Transverse colon (tissue), 4 donors: ENCODE measurements at places on chromosomes 1 and 21. TPM values are rescaled to one million over a fixed set of nuclear protein-coding genes. Genes with fewer than 3 reads are reported as not detected.

- peak; percentile 41 for DNase-seq
These were observed 8.9 kb upstream of the LEFTY1 start for GRCh38 chr1:225897595-225898514.

- DNase-seq: no peak
These were observed 55.7 kb downstream of the PSMG1 start for GRCh38 chr21:39127506-39127905.

DNA sequence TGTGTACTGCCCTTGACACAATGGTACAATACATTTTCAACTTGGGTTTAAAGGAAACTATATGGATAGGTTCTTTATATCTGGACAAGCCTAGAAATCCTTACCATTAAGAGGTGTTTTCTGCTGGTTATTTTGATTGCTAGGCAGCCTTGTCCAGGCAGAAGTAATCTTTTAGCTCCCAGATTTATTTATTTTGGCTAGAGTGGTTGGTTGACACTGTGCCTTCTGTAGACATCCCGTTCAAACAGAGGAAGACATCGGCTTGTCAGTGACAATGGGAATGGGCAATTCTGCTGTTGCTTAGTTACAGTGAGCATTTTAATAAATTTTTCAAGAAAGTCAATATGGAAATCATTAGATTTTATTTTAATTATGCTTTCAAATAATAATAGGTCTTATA, 138.8 kb downstream of the VPS13D start:
- no peak for DNase-seq

DNA sequence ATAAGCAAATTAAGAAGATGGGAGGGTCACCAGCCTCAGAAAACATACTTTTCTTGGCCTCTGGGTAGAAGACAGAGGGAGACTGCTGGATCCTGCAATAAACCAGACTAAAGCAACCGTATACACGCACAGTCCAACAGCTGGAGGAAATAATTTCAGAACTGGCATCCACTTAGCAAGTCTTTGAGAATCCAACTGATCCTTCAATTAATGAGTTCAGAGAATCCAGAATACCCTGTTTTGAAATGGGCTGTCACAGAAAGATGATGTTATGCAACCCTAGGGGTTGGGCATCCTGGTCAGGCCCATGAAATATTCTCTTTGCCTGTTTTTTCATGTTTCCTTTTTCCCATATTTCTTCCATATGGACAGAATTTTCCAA, 134.0 kb upstream of the MAGI3 start:
- DNase-seq: no peak

GRCh38 chr21:38914528-38915293, 109.0 kb downstream of the ETS2 start:
- DNase-seq: peak; percentile 50

ATP1A2 gene
- 40.8 TPM for total RNA-seq

DNA sequence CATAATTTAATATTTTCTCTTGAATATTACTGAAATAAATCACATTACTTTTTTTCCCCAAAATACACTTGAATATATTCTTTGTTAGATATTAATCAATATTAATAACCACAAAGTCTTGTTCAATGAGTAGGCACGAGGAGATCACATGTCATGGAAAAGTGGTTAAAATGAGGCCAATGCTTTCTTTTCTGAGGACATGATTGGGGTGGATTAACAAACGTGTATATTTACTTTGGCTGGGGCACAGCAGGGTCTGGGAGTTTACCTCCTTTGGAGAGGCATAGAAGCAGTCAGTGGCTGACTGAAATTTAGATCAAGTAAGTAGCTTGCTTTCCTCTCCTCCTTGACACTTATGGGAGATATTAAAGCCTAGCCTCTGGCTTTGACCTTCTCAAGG, 664.3 kb upstream of the B3GALT2 start:
- DNase-seq: no peak

SERTAD4 gene
- total RNA-seq: 2.5 TPM

OR6K3 gene
- not detected for total RNA-seq

GRCh38 chr1:43814401-43814800, 107.1 kb downstream of the ST3GAL3 start:
- DNase-seq: no peak

STX12 gene
- 42.3 TPM for total RNA-seq

DNA sequence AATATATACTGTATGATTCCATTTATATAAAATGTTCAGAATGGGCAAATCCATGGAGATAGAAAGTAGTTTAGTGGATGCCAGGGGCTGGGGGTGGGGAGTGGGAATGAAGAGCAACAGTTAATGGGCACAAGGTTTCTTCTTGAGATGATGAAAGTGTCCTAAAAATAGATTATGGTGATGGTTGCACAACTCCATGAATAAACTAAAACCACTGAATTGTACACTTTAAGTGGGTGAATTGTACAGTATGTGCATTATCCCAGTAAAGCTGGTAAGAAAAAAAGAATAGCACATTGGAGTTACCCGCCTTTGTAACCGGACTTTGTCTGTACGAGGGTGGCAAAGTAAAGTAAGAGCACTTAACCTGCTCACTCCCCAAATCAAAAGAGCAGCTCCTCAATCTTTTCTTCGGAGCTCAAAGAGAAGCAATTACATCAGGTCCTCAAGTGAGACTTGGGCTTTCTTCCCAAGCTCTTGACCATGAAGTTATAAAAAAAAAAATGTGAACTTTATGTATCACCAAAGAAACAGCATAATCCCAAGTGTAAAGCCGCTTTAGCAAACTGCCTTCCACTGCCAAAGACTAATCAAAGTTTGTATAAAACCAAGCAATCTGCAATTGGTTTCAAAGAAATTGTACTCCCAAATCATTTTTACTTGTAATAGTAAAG, 32.1 kb downstream of the ALDH9A1 start:
- DNase-seq: no peak

GRCh38 chr21:17925899-17926298, 106.7 kb upstream of the C21orf91 start:
- no peak for DNase-seq

CLEC20A gene
- not detected for total RNA-seq

- DNase-seq: no peak
These were observed 2.6 kb downstream of the RERE start for GRCh38 chr1:8814865-8815264.

- peak; percentile 37 for DNase-seq
These were observed 32.4 kb downstream of the KANK4 start for GRCh38 chr1:62286786-62287224.

LRRC53 gene
- total RNA-seq: not detected

- DNase-seq: no peak
These were observed 1.4 kb downstream of the NUCKS1 start for GRCh38 chr1:205748403-205749233.

ITGB2 gene
- total RNA-seq: 17.5 TPM

DNA sequence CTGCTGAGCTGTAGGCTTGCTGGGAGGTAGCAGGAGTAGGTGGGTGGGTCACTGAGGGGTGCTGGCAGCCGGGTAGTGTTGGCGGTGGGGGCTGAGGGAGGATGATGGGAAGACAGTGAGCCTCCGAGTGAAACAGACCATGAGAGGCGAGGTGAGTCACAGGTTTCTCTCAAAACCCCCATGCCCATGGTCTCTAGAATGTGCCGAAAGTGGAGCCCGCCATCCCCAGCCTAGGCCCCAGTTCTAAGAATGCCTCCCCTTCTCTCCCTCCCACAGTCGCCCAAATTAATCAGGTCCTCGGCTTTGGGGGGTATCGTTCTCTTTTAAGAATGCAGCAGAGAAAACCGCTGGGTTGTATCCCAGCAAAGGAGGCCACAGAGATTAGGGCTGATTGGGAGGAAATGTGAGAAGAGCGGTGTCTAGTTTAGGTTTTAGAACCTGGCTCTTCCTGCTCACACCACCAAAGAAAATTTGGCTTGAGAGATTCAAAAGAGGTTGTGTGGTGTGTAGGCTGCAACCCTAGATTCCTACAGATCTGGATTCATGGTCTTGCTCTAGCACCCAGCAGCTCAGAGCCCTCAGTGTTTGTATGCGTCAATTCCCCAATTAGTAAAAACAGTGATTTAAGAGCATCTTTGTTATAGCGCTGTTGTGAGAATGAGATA, 27.7 kb upstream of the IL19 start:
- DNase-seq: no peak

TAS1R1 gene
- not detected for total RNA-seq

ALG6 gene
- 20.0 TPM for total RNA-seq

DNA sequence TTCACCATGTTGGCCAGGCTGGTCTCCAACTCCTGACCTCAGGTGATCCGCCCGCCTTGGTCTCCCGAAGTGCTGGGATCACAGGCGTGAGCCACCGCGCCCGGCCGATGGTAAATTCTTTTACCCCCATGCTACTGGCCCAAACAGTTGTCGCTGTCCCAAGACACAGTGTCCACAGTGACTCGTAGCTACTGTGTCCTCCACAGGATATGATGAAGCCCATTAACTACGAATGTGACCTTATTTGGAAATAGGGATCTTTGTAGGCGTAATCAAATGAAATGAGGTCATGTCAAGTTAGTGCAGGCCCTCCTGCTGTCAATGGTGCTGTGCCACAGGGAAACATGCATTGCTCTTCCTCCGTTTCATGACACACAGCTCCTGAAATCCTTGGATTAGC, 8.5 kb downstream of the FNDC10 start:
- DNase-seq: no peak

C4BPA gene
- 2.2 TPM for total RNA-seq

GRCh38 chr1:24957016-24957807, 27.1 kb upstream of the RUNX3 start:
- no peak for DNase-seq

DNA sequence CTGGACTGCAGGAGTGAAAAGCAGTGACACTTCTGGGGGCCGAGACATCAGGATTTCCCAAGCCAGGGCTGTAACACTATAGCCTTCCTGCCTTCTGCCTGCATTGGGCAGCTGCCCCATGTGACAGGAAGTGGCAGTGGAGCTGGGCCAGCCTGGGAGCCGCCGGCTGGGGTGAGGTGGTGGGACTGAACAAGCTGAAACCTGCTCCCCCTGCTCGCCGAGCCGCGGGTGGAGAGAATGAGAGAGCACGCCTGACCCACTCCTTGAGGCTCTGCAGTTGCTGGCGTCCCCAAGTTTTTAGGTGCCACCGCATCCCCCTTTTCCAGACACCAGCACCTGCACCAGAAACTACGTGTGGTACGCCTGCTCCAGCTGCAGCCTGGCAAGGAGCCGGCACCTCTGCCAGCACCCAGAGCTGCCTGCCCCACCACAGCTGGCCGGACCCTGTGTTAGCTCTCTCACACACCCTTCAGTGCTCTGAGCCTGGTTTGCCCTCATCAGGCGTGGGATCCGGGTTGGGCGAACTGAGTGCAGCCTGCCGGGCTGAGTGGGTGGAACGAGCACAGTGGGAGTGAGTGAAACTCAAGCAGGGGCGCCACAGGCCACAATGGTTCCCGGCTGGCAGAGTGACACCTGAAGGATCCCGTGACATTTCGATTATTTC, 119.4 kb downstream of the AKT3 start:
- DNase-seq: no peak

GCSAML gene
- 0.32 TPM for total RNA-seq
